Activated T-helper 17 cell treated with anti-CD3 and anti-CD28 coated beads, Interleukin-2, amount 50 U/mL, for 72 hours (primary cell): ENCODE measurements at places on chromosomes 7 and 10.

- no peak for ATAC-seq
Measured at GRCh38 chr7:147079083-147079482, 962.5 kb downstream of the CNTNAP2 start.

DNA sequence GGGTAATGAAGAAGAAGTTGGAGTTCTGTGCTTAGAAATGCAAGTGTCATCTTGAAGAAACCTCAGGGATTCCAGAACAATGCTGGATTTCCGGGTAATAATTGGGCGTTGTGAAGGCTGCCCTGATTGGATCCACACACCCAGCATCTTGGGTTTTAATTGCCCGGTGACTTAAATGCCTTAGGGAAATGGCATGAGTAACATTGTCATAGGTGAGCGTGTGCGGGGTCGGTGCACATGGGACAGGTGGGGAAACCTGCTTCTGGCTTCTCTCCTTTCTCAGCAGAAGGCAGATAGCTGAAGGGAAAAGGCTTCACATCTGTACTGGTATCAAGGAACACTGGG, 15.2 kb upstream of the CAMK1D start:
- no peak for ATAC-seq

GRCh38 chr7:10802526-10802925, 171.1 kb upstream of the PHF14 start:
- ATAC-seq = no peak

- no peak for ATAC-seq
Measured at GRCh38 chr7:77950548-77950947, 152.0 kb downstream of the PHTF2 start.

DNA sequence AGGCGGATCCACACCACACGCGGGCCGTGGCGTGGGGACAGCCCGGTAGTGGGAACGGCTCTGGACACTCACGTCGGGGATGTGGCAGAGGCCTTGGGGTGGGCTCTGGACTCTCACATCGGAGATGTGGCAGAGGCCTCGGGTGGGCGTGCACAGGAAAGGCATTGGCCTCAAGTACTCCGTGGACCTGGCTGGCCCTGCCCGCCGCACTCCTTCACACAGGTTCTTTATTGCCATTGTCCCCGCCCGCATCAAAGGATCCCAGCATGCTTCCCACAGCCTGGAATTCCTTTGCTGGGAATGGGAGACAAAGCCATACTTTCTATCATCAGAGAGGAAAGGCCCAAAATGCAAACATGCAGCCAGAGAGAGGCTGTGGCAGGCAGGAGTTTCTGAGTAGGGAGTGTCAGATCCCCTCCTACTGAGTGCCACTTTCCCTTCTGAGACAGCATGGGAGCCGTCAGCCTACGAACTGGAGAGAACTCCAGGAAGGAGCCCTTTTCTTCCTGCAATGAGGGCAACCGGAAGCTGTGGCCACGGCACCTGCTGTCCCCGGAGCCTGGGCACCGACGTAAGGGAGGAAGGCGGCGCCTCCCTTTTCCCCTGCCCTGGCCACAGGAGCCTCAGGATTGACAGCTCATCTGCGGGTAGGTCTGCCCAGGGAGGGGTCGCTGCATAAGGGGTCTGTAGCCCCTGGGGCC, 51.5 kb downstream of the RBM17 start:
- ATAC-seq = peak; percentile 10

DNA sequence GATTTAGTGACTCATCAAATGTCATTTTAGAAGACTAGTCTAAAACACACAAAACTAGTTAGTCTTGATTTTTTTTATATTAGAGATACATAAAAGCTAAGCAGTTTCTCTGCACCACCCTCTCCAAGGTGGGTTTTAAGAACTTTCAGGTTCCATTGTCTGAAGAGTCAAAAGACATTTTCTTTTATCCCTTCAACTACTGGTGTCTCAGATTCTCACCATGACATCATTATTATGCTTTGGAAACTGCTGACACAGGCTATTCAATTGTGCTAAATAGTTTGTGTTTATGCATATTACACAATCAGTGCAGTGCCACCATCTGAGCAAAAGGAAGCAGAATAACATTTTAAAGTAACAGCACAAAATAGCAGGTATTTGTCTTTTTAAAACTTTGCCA, 52.2 kb downstream of the IGF2BP3 start:
- no peak for ATAC-seq

DNA sequence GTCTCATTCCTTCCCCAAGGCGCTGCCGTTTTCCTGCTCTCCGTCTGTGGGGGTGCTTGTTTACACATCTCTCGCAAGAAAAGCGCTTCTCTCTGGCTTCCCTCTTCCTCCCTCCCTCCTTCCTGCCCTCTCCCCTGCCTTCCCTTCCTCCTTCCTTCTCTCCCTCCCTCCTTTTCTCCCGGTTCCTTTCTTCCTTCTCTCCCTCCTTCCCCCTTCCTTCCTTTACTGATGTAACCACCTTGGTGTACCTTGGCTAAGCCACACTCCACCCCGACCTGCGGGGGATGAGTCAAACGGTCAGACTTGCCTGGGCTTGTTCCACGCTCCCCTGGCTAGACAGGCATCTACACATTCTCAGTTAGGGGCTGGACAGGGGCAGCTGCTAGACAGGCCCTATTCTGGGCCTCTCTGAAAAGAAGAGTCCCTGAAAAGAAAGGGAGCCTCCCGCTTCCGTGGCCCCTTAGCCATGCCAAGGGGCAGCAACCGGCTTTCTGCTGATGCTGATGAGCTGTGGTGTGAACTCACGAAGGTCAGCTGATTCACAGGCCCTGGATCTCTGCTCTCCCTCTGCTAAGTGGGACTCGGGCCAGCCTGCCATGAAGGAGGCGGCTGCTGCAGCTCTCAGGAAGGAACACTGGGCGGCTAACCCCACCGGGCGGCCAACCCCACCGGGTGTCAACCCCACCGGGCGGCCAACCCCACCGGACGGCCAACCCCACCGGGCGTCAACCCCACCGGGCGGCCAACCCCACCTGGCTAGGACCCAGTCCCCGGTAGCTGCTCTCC, 216.8 kb downstream of the TCERG1L start:
- peak; percentile 56 for ATAC-seq

GRCh38 chr7:66768865-66769832, 28.6 kb downstream of the RABGEF1 start:
- no peak for ATAC-seq

DNA sequence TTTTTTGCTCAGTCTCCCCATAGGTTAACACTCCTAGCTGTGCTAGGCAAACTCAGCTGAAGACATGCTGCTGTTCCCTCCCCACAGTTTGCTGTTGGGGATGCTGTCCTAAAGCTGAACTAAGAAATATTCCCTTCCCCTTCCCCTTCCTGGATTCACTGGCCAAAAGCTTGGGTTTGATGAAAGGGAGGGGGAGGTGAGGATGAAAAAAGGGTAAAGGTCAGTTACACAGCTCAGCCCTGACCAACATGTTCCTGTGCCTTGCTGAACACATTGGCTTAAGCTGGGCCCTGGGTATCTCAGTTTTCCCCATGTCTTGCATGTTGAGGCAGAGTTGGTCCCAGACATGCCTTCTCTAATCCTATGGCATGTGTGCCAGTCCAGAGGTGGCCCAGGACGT, 15.3 kb downstream of the CCM2 start:
- no peak for ATAC-seq

- no peak for ATAC-seq
Measured at GRCh38 chr10:86755454-86755739, 1.0 kb upstream of the BMPR1A start.

DNA sequence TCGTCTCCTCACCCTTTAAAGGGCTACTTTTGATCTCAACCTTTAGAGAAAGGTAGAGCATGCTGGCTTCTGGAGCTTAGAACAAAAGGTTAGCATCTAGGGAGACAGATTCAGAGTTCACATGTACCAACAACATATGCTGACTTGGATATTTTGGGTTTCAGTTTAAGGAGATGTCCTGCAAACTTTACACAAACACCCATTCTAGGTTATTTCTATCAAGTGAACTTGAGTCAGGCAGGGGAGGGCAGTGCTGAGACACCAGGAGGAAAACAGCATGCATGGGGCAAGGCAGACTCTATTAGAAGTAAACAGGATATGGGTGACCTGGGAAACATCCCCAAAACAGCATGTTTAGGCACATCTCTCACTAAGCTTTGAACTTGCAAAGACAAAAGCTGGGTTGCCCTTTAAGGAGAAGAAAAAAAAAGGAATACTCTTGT, 43.8 kb downstream of the ARL4A start:
- peak; percentile 57 for ATAC-seq

DNA sequence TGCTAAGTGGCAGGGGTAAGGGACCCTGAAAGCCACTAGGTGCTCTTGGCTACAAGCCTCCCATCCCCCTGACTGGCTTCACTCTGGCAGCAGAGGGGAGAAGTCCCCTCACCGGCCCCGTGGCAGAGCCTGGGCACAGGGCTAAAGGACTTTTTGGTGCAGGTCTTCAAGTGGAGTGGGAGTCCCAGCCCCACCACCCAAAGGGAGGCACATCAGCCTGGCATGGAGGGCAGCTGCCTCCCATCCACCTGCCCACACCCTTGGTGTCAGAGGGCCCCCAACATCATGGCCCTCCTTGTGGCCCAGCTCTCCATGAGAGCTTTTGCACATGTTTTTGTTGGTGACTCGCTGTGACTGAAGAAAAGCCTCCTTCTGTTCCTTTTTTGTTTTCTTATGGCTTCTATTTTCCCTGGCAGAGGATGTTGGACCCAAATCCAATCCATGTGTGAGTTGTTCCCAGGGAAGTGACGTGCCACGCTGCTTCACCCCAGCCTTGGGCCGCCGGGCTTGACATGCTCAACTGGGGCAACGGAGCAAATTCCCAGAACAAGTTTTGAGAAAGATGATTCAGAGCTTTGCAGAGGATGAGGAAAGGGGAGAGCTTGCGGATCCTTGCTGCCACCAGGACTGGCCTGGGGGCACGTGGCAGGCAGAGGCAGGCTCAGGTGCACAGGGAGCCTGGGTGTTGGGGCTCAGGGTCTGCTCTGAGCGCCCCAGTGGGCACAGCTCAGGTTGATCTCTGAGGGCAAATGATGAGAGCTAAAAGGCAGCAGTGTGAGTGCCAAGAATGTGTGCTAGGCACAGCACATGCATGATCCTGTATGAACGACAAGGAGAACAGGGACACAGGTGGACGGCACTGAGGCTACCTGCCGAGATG, 1.9 kb upstream of the AEBP1 start:
- ATAC-seq = no peak

- ATAC-seq = no peak
Measured at GRCh38 chr10:127849921-127850320, 42.8 kb downstream of the CLRN3 start.

DNA sequence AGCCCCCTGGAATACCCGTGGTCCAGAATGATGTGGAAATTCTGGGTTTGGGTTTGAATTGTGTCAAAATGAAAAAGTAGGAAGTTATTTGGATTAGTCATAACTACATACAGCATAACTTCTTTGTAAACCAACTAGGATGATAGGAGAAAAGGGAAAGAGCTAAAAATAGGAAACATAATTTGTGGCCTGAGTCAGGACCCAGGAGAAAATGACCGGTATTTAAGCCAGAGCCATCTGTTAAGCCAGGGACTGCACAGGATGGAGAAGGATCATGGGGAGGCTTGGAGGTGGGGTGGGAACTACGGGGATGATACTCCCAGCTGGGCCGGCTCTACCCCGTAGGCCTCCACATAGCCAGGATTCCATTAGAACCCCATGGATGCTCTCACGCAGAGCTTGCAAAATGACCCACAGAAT, 98.6 kb downstream of the MYOF start:
- no peak for ATAC-seq

- no peak for ATAC-seq
Measured at GRCh38 chr7:107998660-107999480, 4.1 kb downstream of the LAMB1 start.

GRCh38 chr7:4712281-4713182, 30.4 kb downstream of the FOXK1 start:
- ATAC-seq = peak; percentile 90

GRCh38 chr10:30963992-30964930, 67.4 kb downstream of the ZNF438 start:
- ATAC-seq = peak; percentile 52

DNA sequence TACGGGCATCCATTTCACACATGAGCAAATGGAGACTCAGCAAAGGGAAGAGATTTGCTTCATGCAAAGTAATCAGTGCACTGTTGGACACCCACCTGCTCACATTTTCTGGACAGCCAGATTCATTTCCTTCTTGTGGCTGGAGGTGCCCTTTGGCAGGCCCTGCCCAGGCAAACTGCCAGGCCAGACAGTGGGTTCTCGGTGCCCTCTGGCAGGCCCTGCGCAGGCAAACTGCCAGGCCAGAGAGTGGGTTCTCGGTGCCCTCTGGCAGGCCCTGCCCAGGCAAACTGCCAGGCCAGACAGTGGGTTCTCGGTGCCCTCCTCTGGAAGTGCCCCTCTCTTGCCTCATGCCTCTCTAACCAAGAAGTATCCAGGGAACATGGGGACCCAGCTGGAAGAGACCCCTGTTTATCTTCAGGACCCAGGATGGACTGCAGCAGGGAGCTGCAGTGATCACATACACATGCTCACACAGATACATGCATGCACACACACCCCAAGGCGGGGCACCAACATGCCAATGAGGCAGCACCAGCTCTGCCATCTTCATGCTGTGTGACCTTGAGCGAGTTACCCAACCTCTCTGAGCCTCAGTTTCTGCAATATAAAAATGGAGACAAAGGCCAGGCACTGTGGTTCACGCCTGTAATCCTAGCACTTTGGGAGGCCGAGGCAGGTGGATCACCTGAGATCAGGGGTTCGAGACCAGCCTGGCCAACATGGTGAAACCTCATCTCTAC, 67.1 kb downstream of the OAT start:
- no peak for ATAC-seq

- ATAC-seq = no peak
Measured at GRCh38 chr10:124587811-124588211, 126.2 kb downstream of the LHPP start.

DNA sequence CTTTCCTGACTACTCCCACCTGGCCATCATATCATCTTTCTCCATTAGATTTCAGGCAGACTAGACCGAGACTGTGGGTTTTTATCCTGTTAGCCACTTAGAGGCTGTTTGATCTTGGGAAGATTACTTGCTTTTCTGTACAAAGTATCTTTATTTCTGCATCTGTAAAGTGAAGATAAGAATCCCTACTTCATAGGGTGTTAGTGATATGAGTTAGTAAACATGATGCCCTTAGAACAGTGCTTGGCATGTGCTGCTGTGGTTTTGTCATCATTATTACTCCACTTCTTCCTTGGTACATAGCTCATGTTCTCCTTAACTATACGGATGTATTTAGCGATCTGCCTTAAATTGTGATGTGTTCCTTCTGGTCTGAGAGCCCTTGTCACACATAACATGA, 165.2 kb downstream of the AUTS2 start:
- no peak for ATAC-seq
